ENCODE measurements at places on chromosomes 6 and 20.

DNA sequence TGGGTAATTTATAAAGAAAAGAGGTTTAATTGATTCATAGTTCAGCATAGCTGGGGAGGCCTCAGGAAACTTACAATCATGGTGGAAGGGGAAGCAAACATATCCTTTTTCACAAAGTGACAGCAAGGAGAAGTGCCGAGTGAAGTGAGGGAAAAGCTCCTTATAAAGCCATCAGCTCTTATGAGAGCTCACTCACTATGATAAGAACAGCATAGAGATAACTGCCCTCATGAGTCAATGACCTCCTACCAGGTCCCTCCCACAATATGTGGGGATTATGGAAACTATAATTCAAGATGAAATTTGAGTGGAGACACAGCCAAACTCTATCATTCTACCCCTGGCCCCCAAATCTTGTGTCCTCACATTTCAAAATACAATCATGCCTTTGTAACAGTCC is 115.8 kb upstream of the LAMA2 start:
- DNase-seq, result no peak

GRCh38 chr6:38909015-38909730 is 139.4 kb upstream of the GLP1R start:
- no peak for DNase-seq

- DNase-seq, result no peak
These were observed 11.9 kb upstream of the SIRPD start for GRCh38 chr20:1569415-1569881.

DNA sequence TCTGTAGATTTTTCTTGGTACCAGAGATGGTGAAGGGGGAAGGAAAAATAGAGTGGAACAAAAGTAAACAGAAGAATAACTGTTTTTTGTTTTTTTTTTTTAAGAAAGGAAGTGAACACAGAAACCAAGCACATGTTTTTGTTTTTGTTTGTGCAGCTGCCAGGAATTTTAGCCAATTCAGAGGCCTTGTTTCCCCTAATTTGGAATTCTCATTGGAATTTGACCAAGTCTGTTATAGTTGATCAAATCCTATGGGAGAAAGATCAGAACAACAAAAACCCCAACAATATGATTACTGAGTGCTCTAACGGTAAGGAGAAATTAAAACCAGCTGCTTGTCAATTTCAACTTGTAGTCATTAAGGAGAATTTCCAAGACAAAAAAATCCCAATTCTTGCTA is 18.2 kb upstream of the IL22RA2 start:
- no peak for DNase-seq

DNA sequence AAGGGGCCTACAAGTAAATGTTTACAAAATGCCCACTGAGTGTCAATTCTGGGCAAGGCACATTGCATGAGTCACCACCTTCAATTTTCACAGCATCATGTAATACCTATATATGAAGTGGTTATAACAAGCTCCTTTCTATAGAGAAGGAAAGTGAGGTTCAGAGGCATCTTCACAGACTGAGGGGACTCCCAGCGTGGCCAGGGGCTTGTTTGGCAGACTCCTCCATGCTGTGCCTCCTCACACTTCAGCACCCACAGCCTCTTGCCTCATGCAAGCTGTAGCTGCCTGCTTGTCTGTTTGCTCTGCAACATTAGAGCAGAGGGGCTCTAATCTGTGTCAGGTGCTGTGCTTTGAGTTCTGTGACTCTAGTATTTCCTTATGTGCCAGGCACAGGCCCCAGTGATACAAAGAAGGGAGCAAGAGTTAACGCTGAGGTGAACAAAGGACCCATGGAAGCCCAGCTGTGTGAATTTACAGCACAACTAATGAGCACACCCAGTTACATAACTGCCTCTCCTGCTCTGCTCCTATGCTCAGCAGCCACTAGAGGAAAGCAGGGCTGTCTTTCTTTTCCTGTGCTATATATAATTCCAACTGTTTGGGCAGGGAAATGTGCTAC is 72.3 kb downstream of the ZHX3 start:
- no peak for DNase-seq

GRCh38 chr6:133157995-133158394 is 83.2 kb upstream of the EYA4 start:
- no peak for DNase-seq

Measured in T-helper 2 cell treated with Interferon-gamma antibody and Interleukin-4, amounts not matched to agents 5 μg/mL and 100 μg/mL, for 36 hours (primary cell).